Mucosa of descending colon (tissue), 3 donors: ENCODE measurements at places on chromosomes 13 and 19. TPM values are rescaled to one million over a fixed set of nuclear protein-coding genes. Genes with fewer than 3 reads are reported as not detected.

DNA sequence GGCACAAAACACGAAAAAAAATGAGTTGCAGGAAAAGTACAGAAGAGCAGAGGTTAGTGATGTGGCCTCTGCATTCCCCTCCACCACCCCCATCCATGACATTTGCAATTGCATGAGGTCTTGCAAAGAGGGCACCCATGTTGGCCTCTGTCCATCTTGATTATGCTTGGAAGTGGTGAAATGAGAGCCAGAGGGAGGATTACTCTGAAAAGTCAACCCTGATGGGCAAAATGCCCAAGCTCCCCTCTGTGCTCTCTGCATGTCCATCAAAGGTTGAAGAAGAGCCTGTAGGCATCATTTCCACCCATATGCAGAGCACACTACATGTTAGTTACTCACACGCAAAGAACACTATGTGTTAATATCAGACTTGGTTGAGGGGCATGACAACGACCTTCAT, 71.4 kb downstream of the SLC15A1 start:
- no peak for DNase-seq

- no peak for DNase-seq
Observed at GRCh38 chr13:100535426-100536135, 53.0 kb downstream of the GGACT start.

DNA sequence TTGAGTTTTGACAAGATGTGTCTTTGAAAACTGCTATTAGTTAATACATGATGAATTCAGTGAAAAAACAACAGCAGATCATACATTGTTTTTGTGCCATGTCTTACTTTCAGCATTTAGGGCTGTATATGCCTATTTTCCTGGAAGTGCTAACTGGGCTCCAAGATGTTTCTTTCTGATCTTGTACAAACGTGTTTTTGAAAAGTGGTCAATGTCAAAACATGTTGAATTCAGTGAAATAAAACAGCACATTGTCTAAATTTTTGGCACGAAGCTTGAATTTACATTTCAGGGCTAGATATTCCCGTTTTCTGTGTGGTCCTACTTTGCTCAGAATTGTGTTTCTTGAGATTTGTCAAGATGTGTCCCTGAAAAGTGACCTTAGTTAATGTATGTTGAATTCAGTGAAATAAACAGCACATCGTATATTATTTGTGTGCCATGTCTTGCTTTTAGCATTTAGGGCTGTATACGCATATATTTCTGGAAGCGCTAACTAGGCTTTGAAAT, 14.7 kb upstream of the PARP4 start:
- no peak for DNase-seq

Gene ZNF100
- total RNA-seq, result 10.9 TPM

Gene PTH2
- not detected for total RNA-seq

DNA sequence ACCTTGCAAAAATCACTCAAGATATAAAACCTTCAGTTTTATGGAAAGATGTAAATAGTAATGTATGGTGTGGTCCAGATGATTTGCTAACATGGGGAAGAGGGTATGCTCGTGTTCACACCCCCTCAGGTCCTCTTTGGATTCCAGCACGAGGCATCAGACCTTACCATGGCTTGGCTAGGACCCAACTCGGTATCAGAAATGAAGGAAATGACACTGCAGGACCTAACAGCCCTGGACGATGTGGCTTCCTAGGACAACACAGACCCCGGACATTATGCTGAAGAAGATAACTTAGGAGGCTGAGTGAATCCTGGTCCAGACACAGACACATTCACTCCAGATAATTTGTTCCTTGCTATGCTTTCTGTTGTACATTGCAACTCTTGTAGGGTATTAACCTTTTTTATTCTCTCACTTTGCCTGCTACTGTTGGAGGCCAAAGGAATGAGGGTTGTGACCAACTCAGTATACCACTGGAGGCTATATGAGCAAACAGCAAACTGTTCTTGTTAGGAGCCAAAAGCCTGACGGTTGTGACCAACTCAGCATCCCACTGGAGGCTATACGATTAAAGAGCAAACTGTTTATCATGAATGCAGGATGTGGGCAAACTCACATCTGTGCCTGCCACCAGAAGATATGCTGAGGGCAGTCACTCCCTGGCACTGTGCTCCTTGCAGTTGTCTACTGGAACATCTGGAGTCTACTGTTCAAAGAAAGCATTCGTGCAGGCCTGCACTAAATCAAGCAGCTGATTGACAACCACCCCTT, 121.7 kb downstream of the ZNF429 start:
- no peak for DNase-seq

Gene LPAR2
- total RNA-seq, result 10.9 TPM

DNA sequence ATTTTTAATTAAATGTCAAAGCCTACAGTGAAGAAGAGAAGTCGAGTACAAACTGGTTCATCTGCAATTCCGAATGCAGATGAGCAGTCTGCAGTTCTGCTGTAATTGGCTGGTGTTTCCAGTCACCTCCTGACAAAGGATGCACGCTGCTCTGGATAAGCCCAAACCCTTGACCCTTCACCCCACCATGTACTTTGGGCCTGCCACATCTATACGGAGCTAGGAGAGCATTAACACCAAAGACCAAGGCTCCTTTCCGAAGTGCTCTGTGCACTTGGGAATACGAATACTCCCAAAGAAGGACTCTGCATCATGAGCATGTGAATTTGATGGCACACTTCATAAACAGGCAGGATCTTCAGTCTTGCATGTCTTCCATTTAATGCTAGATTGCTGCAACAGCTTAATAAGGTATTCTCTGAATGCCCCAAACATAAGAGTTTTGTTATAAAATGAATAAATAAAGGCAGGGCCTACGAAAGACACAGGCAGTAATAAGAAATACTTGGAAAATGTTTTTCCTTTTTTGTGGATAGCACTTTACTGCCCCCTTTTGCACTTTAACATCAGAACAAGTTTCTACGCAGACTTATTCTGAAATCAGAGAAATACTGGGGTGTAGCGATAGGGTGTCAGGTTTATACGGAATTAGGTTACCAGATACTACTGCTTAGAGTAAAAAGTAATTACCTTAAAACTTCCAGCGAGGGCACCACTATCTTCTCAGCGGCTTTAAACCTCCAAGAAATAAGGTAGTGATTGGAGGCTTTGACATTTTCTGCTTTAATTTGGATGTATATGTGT, 15.0 kb downstream of the EFNB2 start:
- DNase-seq, result no peak

Gene KLK6
- total RNA-seq, result not detected

Gene FBXO27
- 1.5 TPM for total RNA-seq

Gene NKG7
- 5.9 TPM for total RNA-seq

GRCh38 chr13:109684824-109685202, 101.6 kb downstream of the IRS2 start:
- no peak for DNase-seq

Gene SOX21
- not detected for total RNA-seq

- DNase-seq, result no peak
Observed at GRCh38 chr19:55276720-55277430, 3.0 kb downstream of the HSPBP1 start.

DNA sequence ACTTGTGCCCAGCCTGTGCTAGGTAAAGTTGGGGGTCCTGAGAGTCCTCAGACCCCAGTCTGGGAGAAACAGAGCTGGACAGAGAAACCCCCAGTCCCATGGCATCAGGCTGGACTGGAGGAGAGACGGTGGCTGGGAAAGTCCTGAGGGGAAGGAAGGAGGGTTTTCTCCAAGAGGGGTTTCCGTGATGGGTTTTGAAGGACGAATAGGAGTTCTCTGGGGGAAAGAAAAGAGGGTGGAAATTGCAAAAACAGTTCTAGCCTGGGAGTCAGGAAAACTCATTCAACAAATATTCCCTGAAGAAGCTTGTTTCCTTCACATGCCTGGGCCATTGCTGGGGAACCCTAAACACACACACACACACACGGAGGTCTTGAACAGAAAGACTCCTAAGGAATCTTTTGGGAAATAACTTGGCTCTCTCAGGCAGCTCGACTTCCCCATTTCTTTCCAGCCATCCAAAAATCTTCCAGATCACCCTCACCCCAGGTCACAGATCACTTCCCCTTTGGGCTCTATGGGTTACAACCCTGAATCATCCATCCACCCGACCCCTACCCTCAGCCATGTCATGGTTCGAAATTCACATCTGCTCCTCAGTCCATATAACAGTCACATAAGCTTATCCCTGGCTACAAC, 47.5 kb downstream of the COLGALT1 start:
- no peak for DNase-seq

Gene CC2D1A
- 118 TPM for total RNA-seq

- no peak for DNase-seq
Observed at GRCh38 chr19:38900743-38901190, 998 bp downstream of the NFKBIB start.

Gene NLRP9
- not detected for total RNA-seq

DNA sequence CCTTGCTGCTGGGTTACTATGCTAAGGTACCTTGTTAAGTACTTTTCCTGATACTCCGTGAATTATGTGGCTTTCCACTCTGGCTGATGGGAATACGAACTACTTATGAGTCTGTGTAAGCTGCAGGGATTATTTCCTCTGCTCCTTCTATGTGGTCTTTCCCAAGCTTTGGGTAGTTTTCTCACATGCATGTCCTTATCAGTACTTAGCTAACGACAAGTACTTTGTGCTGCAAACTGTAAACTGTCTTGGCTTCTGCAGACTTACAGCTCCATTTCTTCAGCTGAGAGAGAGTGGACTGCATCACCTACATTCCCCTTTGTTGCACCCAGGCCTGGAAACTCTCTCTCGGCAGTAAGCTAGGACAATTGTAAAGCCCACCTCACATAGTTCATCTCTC, 76.6 kb downstream of the FGF9 start:
- DNase-seq, result no peak

Gene ZNF112
- 6.6 TPM for total RNA-seq

DNA sequence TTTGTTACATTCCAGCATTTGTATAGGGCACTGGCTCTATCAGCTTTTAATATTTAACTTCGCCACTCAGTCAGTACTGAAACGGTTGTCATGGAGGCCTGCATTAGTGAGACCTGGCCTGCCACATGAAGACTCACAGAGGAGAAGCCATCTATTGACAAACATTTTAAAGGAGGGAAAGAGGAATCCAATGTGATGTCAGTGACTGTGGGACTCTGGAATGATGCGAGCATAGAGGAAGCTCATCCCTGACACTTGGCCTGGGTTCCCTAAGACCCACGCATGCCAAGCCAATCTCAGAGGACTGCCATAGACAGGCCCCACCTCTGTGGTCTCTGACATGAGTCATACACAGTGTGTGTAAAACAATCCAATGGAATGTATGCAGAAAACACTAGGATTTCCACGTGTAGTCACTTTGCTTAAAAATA, 7.9 kb upstream of the DPY19L3 start:
- no peak for DNase-seq

GRCh38 chr19:993361-993830, 6.8 kb upstream of the GRIN3B start:
- no peak for DNase-seq

GRCh38 chr19:3323026-3323425, 43.4 kb upstream of the NFIC start:
- DNase-seq, result no peak

DNA sequence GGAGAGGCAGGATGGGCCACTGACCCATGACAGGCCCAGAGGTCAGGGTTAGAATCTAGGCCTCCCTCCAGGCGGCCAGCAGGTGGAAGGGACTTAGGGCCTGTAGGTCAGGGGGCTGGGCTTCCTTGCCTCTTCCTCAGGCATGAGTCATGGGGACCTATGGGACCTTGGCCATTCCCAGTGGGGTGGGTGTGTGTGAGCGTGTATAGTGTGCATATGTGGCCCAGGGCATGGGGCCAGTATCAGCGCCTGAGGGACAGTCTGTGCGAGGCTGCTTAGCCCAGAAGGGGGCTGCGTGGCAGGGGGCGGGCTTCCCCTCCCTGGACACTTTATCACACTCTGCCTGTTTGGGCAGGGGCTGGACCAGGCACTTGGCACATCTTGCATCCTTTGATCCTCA, 13.3 kb downstream of the KCTD15 start:
- DNase-seq, result no peak

- DNase-seq, result no peak
Observed at GRCh38 chr19:48806518-48806817, 4.4 kb downstream of the BCAT2 start.

Gene COG6
- 24.7 TPM for total RNA-seq

Gene EBPL
- total RNA-seq, result 33.6 TPM

Gene URI1
- total RNA-seq, result 40.0 TPM

DNA sequence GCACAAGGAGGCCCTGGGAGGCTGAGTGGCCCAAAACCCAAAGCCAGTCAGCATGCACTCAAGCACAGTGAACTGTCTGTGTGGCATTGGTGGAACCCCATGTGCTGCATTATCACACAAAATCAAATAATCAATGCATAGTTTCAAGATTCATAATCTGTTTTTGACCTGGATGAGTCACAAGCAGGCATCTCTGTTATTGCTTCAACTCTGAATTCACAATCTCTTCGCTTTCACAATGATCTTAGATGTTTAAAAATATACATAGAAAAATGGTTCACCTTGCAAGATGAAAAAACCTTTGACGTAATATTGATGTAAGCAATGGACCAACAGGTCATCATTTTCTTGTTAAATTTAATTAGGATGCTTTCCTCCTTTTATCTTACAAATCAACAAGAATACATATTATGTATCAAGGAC, 455.4 kb downstream of the IRS2 start:
- DNase-seq, result no peak

DNA sequence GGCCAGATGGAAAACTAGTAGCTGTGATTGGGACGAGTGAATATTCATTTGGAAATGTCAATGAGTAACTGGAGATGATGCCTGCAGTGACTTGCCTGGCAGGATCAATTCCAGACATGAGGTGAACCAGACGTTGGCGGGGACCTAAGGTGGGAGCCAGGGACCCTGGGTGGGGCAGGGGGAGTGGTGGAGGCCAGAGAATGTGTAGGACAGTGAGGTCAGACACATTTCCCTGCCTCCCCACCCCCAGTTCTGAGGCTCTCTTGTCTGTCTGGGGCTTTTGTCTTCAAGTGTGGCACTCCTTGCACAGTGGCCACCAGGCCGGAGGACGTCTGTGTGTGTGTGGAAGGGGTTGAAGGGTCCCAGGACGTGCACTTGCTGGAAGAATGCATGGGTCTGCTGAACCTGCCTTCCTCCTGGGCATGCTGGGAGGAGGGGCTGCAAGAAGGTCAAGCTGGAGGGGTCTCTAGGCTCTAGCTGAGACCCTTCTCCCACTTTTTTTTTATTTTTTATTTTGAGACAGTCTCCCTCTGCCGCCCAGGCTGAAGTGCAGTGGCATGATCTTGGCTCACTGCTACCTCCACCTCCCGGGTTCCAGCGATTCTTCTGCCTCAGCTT, 51.6 kb downstream of the CHST8 start:
- no peak for DNase-seq

DNA sequence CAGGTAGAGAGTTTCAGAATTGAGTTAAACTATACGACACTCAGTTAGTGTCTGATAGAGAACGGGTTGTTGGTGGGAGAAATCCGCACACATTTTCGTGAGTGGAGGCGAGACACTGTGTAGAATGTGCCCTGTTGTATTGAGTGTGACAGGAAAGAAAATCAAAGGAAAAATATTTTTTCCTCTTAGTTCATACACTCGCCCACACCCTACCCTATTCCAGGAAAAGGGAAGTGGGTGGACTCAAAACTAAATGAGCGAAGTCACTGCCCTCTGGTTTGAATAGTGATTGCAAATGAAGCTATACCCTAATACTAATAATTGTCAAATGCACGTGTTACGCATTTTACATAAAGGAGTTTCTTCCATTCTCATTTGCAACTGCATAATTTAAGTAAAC, 2.0 kb downstream of the ZNF347 start:
- no peak for DNase-seq

Gene NRTN
- total RNA-seq, result 1.4 TPM

Gene TTYH1
- total RNA-seq, result 0.55 TPM

GRCh38 chr13:110642291-110642981, 27.1 kb downstream of the NAXD start:
- DNase-seq, result no peak

Gene GFY
- not detected for total RNA-seq
